ENCODE measurements at places on chromosomes 7 and 10. TPM values are rescaled to one million over a fixed set of nuclear protein-coding genes. Genes with fewer than 3 reads are reported as not detected.

- no peak for DNase-seq
These were observed 32.7 kb upstream of the TRIM8 start for GRCh38 chr10:102611514-102612087.

PARD3 gene
- 23.8 TPM for total RNA-seq

ACHE gene
- total RNA-seq, result 4.3 TPM

GPR141 gene
- not detected for total RNA-seq

DNA sequence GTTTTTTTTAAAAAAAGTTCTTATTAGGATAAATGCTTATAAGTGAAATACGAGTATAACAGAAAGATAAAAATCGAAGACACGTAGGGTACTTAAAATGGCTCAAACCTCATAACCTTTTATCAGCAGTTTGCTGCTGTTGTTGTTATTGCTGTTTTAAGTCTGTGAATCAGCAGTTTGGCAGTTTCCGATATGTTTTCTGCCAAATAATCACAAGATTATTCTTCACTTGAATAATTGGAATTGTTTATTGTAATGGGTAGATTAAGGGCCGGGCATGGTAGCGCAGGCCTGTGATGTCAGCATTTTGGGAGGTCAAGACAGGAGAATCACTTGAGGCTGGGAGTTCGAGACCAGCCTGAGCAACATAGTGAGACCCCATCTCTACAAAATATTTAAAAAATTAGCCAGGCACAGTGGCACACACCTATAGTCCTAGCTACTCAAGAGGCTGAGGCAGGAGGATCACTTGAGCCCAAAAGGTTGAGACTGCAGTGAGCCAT lies 177.6 kb downstream of the VTI1A start:
- DNase-seq, result no peak

DNA sequence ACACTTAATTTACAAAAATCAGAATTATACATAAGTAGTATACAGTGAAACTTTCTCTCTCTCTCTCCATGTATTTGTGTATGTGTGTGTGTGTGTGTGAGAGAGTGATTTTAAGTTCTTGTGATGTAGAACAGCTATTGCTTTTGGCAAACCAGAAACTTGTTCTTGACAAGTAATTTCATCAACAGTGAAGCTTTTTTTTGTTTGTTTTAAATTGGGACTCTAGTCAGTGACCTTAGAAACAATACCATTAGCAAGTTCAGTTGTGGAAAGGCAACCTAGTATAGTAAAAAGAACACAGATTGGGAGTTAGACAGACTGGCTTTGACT lies 319.1 kb downstream of the PTEN start:
- DNase-seq, result no peak

GRCh38 chr10:104104418-104104817 lies 17.6 kb upstream of the SFR1 start:
- DNase-seq, result no peak

ANKRD26 gene
- 3.6 TPM for total RNA-seq

GRCh38 chr7:84317536-84317935 lies 122.9 kb upstream of the SEMA3A start:
- no peak for DNase-seq

PAXIP1 gene
- total RNA-seq, result 4.1 TPM

- DNase-seq, result no peak
These were observed 220.5 kb downstream of the MLLT10 start for GRCh38 chr10:21754410-21755011.

DNA sequence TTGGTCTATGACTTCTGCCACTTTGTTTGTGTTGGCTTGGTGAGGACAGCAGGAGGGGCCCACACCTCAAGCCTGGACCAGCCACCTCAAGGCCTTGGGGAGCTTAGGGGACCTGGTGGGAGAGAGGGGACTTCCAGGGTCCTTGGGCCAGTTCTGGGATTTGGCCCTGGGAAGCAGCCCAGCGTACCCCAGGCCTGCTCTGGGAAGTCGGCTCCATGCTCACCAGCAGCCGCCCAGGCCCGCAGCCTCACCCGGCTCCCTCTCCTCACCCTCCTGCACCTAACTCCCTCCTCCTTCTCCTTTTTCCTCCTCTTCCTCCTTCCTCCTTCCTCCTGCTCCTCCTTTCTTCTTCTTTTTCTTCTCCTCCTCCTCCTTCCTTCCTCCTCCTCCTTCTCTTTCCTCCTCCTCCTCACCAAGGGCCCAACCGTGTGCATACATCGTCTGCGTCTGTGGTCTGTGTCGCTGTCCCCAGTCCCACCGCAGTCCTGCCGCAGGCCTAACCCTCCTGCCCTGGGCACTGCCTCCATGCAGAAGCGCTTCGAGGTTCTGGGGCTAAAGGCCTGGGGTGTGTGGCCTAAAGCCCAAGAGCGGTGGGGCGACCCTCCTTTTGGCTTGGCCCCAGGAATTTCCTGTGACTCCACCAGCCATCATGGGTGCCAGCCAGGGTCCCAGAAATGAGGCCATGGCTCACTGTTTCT lies 5.3 kb downstream of the EN2 start:
- DNase-seq, result no peak

- DNase-seq, result no peak
These were observed 226.4 kb downstream of the MAGI2 start for GRCh38 chr7:79227044-79227443.

- DNase-seq, result no peak
These were observed 77.5 kb downstream of the NEURL1 start for GRCh38 chr10:103570844-103571655.

- no peak for DNase-seq
These were observed 280.8 kb upstream of the CDC14C start for GRCh38 chr7:48643431-48644013.

DNA sequence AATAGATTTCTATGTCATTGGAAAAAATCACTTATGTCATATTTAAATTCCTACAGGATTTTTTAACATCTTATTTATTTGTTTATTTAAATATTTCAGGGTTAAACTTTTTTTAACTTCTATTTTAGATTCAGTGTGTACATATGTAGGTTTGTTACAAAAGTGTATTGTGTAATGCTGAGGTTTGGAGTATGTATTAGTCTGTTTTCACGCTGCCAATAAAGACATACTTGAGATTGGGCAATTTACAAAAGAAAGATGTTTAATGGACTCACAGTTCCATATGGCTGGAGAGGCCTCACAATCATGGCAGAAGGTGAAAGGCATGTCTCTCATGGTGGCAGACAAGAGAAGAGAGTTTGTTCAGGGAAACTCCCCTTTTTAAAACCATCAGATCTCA lies 65.4 kb downstream of the MGAM2 start:
- DNase-seq, result no peak

GRCh38 chr10:70145166-70145665 lies 1.3 kb downstream of the TYSND1 start:
- no peak for DNase-seq

DNA sequence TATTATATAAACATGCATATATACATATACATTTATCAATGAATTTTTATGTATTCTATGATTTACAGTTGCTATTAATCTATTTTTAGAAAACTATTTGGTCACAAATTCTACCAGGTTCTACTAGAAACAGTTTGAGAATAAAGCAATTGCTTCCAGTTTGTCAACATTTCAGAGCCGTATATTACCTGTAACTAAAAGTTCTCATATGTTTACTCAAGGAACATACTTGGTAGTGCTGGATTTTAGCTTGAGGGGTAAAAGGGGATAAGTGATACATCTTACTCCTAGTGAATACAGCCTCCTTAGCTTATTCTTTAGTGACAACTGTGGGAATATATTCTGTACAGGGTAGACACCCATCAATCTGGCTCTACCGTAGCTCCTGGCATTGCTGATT lies 1590.5 kb upstream of the LRRTM3 start:
- DNase-seq, result no peak

PPP1R3C gene
- total RNA-seq, result 17.6 TPM

ELAPOR2 gene
- 2.6 TPM for total RNA-seq

- DNase-seq, result no peak
These were observed 40.0 kb downstream of the MKI67 start for GRCh38 chr10:128086003-128086863.

- DNase-seq, result no peak
These were observed 12.3 kb downstream of the DDIT4 start for GRCh38 chr10:72285972-72286521.

DNA sequence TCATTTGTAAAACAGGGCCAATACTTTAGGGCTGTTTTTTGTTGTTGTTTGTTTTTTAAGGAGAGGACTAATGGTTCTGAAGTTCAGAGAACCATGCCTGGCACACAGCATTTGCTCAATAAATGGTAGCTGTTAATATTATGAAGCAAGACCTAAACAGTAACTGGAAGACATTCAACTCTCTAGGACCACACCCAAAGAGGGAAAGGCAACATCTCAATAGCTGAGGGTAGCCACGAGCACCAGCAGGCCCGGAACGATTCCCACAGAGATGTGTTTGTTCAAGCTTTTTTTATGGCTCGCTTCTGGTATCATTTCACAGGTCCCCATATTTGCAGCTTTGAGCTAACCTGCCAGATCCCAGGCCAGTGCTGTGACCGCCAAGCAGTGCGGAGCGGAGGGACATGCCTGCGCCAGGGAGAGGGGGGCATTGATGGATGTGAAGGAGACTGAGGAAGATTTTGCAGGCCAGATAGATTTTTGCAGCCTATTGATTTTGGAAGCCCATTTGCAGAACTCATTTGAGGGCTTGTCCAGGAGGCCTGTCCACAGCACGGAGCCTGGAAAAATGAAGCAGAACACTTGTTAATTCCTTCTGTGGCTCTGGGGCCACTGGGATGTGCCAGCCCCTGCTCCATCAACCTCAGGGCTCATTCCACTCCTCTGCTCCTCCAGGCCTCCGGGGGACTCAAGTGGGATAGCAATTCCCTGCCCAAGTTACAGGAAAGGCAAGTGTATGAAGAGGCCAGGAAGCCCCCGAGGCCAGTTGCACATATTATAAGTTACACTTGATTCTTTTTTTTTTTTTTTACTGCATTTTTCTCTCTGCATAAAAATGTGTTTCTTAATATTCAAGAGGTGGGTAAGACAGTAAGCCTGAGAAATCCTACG lies 57.3 kb upstream of the FGFR2 start:
- no peak for DNase-seq

Data from pancreas (tissue), 10 donors.